ENCODE measurements at places on chromosomes 7 and 10.
A peak's percentile ranks its signal among the peaks of the same experiment; 100 is the strongest.

GRCh38 chr7:151890355-151891004 lies 13.6 kb upstream of the PRKAG2 start:
- DNase-seq: no peak

DNA sequence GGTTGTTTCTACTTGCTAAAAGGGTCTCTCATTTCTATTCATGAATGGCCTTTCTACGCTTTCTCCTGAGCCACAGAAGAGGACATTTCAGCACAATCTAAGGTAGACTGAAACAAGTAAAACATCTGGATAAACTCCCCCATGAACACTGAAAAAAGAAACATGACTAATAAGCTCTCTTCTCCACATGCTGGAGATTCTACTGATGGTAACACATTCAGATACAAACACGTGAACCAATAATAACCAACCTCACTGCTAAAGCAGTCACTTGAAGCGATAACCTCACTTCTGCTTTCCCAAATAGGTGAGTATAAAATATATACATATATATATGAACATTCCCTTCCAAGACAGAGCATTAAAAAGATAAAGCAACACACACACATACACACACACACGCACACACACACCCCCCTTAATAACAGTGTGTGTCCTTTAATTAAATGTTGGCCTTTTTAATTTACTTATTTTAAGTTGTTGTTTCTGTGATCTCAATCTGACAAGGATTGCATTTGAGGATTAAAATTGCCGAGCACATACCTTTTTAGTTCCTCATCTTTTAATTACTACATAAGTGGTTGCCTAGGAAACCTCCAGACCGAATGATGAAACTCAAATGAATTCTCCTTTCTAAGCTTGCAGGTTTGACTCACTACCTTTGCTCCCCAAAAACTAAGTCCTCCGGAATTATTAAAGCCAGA lies 292.4 kb upstream of the KLF14 start:
- no peak for DNase-seq

GRCh38 chr7:2099048-2099957 lies 133.4 kb downstream of the MAD1L1 start:
- DNase-seq: no peak

GRCh38 chr7:37915438-37915837 lies 1.2 kb downstream of the SFRP4 start:
- DNase-seq: no peak

GRCh38 chr10:103676058-103676785 lies 179.2 kb downstream of the SH3PXD2A start:
- no peak for DNase-seq

DNA sequence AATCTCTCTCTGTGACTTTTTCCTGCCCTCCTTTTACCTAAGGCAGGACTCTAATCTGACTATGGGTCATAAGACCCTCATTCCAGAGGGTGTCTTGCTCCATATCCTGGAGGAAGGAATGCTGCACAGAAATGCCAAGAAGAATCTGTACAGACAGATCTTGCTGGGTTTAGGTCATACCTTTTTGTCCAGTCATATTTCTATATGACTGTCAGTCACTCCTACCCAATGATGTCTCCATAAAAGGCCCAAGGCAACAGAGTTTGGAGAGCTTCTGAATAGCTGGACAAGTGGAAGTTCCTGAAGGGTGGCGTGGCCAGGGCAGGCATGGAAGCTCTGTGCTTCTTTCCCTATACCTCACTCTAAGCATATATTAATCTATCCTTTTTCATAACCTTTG lies 47.5 kb downstream of the FEZF1 start:
- DNase-seq: no peak

GRCh38 chr10:47076949-47077361 lies 165.7 kb downstream of the PTPN20 start:
- DNase-seq: no peak

DNA sequence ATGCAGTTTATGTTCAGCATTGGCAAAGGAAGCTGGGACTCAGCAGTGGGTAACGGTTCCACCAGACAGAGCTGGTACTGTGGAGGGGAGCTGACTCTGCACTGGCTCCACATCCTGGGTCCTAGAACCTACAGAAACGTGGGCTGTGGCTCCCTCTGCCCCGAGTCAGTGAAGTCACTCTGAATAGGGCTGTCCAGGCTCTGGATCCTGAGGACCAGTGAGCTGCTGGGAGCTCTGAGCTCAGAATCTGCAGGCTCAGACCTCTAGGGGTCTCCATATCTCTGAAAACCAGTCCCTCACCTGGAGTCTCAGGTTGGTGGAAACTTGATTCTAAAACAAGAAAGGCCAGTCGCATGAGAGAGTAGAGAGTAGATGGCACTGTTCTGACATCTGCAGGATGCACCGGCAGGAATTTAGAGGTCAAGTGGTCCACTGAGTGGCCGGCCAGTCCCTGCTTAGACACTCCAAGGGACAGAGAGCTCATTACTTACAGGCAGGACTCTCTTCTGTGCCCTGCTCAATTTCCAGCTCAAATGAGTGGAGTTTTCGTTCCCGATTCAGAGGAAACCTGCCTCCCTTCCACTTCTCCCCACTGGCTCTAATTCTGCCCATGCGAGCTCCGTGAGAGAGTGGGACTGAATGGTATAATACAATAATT lies 18.6 kb downstream of the NPFFR1 start:
- no peak for DNase-seq

DNA sequence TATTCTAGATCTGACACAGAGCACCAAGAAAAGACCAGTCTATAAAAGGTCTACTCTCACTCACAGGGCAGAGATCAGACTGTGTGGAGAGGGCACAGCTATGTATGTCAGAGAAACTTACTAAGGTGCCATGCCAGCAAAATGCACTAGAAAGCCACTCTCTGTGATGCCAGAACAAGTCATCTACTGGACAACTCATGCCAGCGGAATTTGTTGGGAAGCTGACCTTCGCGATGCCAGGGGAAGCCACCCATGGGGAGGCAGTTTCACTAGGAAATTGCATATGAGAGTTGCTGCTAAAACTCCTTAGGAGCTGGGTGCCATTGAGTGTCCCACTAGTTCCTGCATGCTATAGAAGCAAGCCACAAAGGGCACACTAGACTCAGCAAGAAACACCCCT lies 58.5 kb downstream of the MICU1 start:
- DNase-seq: no peak

GRCh38 chr10:12479437-12479844 lies 130.1 kb downstream of the CAMK1D start:
- DNase-seq: no peak

DNA sequence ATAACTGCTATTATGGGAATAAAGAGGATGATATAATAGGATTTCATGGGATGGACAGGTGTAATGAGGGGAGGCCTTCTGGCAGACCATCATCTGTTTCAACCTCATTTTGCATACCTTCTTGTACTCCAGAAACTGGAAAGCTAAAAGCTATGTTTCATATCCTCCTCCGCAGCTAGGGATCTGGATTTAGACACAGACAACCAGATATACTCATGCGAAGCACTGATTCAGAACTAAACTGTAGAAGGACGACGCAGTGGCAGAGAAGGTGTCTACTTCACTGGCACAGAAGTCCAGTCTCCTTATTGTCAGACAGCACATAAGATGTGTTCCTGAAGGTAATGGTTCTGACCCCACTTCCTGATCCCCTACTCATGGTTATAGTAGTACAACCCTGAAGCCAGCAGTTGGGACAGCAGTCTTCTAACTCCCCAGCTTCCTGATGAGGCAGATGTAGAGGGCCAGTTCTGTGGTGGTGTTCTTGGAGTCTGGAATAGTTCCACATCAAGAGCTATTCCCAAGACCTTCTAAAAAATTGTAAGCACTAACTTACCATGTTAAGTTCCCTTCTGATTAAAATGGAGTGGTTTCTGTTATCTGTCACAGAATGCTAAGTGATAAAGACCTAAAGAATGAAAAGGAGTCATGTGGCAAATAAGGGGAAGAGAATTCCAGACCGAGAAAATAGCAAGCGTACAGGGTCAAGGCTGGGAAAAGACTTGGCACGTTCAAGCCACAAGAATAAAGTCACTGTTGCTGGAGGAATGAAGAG lies 550.3 kb downstream of the GRM8 start:
- no peak for DNase-seq

GRCh38 chr10:87551326-87551725 lies 46.6 kb downstream of the MINPP1 start:
- DNase-seq: no peak

- no peak for DNase-seq
These were observed 82.2 kb downstream of the MDFIC start for GRCh38 chr7:115004121-115004520.

GRCh38 chr10:42952349-42952748 lies 124.5 kb upstream of the RET start:
- no peak for DNase-seq

- no peak for DNase-seq
These were observed 152.2 kb downstream of the CYP26A1 start for GRCh38 chr10:93225938-93226337.

DNA sequence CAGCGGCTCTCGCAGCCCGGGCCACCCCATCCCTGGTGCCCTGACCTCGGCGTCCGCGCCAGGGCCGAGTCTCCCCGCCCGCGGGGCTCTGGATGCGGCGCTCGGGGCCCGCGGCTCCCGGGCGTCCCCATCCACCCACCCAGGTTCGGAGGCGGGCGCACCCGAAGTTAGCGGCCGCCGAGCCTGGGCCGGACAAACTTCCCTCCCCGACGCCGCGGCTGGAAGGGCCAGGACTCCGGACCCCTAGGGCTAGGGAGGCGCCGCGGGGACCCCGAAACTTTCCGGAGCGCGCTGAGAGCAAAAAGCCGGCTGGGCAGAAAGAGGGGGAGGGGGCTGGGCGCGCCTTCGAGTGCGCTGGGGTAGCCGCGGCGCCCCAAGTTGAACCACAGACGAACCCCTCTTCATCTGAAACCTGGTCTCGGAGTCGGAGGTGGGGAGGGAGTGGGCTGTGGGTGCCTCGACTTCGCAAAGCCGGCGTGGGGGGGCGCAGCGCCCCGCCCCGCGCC lies 3.7 kb upstream of the ELFN1 start:
- peak; percentile 40 for DNase-seq

GRCh38 chr10:121708728-121709674 lies 110.8 kb upstream of the FGFR2 start:
- DNase-seq: no peak

DNA sequence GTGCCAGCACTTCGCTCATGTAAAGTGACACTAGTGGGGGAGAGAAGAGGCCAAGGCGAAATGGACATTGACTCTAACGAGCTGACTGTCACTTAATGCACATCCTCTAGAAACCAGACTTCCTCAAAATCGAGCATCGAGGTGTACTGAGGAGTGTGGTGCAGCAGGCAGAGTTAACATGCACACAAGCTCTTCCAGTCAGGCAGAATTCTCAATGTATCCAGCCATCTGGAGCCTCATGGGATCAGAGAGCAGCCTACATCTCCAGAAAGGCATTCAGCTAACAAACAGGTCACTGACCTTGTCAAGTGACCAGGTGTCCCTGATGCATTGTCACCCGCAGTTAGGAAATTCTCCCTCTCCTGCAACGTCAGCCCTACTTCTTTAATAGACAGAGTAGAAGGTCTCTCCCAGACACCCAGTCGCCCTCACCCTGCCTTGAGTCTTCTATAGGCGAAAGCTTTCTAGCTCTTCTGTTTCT lies 259.8 kb upstream of the AOAH start:
- no peak for DNase-seq

DNA sequence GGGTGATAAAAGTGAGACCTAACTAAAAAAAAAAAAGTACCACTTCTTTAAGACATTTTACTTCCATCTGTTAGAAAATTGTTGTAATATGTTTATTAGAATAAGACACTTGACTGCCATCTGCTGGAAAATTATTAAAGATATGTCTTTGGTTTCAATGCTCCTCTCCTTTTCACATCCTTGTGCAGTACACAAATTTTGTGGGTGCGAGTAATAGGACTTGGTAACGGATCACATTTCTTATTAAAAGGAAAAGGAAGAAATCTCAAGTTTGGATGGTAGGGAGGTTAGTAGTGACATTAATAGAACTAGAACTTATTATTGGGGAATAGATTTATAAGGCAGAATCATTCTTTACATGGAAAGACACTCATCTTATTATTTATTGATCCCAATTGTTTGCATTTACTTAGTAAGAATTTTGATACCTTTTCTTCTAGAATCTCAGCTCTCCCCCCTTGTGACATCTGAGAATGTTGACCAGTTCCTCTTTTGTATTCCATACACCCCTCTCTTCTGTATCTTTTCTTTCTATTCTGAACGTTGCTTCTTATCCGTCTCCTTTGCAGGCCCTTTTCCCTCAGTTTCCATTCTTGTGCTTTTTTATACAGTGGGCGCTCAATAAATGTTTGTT lies 43.0 kb upstream of the RPA3 start:
- DNase-seq: no peak

GRCh38 chr7:37540917-37541316 lies 92.3 kb upstream of the ELMO1 start:
- DNase-seq: no peak
